ENCODE measurements at places on chromosomes 2 and 18. TPM values are rescaled to one million over a fixed set of nuclear protein-coding genes. Genes with fewer than 3 reads are reported as not detected.

PUM2 gene
- polyA plus RNA-seq = 120 TPM

DNA sequence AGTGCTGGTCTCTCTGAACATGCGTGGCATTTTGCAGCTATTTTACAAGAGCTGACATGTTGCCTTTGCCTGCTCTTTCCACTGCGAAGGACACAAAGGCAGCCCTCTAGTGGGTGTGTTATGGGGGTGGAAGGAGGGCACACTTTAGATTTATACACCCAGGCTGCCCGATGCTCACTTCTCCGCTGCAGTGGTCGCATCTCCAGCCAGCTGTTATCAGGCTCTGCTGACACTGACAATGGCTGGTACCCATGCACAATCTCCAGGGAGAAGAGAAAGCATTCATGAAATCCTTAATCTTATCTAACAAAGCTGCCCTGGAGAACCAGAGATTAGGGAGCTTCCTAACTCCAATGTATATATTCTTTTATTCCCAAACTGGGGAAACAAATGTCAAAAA lies 113.5 kb downstream of the EPHA4 start:
- no peak for DNase-seq

- no peak for DNase-seq
These were observed 10.3 kb downstream of the SNED1 start for GRCh38 chr2:241008711-241009121.

QPCT gene
- polyA plus RNA-seq = 7.4 TPM

- no peak for DNase-seq
These were observed 152.0 kb downstream of the EVA1A start for GRCh38 chr2:75408771-75409170.

- no peak for DNase-seq
These were observed 10.3 kb upstream of the B3GNT2 start for GRCh38 chr2:62185475-62186155.

DNA sequence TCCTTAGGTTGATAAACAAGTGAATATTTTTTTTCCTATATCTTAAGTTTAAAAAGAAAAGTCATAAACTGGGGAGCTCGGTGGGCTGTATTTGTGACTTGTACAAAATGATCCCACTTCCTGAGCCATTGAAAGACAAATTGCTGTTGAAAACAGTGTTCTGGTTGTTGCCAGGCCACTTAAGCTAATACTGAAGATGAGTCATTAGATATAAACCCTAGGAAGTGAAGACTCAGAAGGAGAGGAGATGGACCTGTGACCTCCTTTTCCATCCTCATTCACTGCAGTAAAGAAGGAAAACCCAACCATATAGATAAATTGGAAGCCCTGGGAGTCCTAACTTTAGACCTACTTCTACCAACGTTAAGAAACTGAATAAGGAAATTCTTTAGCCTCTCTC lies 46.2 kb upstream of the SERPINE2 start:
- no peak for DNase-seq

DNA sequence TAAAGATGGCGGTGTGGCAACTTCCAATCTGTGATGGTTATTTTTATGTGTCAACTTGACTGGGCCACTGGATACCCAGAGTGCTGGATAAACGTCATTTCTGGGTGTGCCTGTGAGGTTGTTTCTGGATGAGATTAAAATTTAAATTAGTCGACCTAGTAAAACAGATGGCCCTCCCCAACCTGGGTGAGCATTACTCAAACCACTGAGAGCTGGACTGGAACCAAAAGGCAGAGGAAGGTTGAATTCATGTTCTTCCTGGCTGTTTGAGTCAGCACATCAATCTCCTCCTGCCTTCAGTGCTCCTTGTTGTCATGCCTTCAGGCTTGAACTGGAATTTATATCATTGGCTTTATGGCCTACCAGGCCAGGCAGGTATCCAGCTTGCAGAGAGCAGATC lies 190.8 kb upstream of the RGPD4 start:
- DNase-seq = no peak

DNA sequence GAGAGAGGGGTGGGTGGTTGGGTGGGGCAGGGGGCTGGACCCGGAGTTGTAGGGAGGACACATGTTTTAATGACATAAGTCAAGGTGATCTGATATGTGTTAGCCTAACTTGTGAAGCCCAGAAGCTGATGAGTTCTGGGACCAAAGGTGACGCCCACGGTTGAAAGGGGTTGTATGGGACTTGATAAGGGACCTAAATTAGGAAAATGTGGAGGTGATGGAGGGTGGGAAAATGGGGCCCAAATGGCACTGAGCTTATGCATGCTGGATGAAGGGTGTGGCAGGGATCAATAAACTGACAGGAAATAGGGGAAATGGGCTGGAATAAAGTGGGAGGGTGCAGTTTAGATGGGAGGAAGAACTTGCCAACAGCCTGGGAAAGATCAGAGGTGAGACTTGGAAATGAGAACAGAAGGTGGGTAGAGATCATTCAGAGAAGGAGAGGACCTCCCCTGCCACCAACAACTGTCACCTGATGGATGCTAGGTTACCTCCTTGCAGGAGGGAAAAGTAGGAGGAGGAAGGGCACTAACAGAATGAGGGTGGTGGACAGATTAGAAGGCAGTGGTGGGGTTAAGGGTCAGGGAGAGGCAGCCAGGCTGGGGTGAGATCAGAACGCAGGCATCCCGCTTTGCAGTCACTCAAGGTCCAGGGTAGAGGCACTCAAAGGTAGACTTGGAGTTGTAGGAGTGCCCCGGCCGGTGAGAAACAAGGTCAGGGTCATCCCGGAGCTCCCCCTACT lies 15.3 kb downstream of the WNT10A start:
- DNase-seq = no peak

- no peak for DNase-seq
These were observed 150.3 kb downstream of the UBR3 start for GRCh38 chr2:169977530-169977929.

DNA sequence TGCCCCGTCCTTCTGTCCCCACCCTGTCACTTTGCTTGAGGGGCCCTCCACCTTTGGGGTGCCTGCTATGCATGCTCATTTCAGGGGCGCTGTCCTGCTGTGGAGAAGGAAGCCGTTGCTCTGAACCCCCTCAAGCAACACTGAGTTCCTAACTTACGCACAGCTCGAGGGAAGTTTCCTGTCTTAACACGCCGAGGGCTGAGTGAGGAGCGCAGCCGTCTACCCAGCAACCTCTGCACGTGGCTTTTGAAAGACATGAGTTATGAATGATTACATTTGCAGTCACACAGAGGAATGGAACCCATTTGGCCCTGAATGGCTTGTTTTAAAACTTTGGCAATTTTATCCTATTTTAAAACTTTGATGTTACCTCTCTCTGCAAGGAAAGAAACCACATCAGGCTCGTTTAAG lies 14.0 kb downstream of the RAMP1 start:
- DNase-seq = no peak

DNA sequence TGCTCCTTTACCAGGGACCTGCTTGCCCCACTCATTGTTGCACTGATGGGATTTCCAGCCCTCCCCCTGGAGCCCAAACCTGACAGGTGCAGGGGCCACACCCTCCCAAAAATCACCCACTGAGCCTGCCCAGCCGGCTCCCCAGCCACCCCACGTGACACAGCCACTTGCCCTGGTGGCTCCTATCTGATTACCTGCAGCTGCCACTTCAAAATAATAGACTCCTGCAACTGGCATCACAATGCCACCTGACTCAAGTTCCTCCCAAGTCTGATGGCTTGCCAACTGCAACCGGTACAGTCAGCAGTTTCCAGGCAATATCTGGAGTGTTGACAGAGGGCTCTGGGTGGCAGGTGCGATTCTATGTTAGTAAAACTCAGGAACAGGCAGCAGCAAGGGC lies 66.2 kb downstream of the CRACDL start:
- DNase-seq = peak; percentile 54

PLEKHH2 gene
- 342 TPM for polyA plus RNA-seq

GRCh38 chr2:240508832-240509545 lies 48.8 kb downstream of the ANKMY1 start:
- no peak for DNase-seq

- DNase-seq = no peak
These were observed 1.1 kb downstream of the COX5B start for GRCh38 chr2:97646977-97647376.

GCG gene
- polyA plus RNA-seq = not detected

GRCh38 chr2:231546014-231546715 lies 15.9 kb upstream of the NMUR1 start:
- no peak for DNase-seq

Measured in right lung (tissue), 10 donors.